NCI-H510A treated with DMSO at 0.1 percent for 48 hours (cell line): ENCODE measurements at places on chromosomes 6 and 20.

DNA sequence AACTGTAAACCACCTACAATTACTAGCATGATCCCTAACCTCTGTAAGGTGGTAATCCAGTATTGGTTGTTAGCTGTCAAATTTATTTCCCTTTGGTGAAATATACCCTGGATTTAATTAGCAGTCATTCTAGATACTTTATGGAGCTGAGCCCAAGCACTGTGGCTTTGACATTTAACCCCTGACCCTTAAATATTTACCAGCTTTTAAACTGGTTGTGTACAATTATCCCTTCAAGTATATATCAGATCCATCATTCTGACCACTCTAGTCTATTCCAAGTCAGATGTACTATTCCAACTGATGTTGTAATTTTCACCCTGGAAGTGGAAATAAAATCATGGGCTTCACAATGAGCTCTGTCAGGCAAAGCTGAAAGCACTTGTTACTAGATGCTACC lies 229.6 kb downstream of the FOXC1 start:
- no peak for DNase-seq

DNA sequence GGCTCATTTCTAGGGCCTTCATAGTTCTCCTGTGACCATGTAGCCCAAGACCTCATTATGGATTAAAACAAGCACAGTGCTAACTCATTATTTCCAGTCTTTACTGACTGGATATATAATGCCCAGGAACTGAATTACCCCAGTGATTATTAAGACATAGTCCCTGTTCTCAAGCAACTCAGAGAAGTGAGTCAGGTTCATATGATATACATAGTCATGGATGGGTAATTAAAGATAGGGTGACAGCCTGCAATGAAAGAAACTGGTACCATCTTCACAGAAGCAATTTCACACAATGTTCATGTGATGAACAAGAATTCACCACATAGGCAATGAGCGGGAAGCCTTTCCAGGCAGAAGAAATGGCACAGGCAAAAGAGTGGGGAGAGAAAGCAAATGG lies 3.5 kb downstream of the TRIM27 start:
- DNase-seq = no peak

DNA sequence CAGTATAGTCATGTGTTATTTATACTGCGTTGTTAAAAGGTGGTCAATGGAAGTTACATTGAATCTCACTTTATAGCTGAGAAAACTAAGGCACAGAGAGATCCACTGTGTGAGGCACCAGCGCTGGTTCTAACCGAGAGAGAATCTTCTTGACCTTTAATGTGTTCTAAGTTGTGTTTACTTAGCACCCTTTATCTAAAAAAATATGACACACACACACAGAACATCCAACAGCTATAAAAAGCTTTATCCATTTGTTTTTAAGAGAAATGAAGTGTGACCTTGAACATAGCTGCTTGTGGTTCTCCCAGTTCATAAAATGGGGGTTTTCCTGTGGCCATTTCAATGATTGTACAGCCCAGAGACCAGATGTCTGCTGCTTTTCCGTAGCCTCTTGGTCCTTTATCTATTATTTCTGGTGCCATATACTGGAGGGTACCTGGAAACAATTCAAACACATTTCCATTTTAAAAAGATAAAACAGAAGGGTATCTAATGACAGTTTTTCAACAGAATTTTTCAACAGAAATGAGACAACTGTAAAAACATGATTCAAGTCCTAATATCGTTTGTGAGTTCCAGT lies 54.8 kb upstream of the MAP7 start:
- DNase-seq = peak; percentile 41

DNA sequence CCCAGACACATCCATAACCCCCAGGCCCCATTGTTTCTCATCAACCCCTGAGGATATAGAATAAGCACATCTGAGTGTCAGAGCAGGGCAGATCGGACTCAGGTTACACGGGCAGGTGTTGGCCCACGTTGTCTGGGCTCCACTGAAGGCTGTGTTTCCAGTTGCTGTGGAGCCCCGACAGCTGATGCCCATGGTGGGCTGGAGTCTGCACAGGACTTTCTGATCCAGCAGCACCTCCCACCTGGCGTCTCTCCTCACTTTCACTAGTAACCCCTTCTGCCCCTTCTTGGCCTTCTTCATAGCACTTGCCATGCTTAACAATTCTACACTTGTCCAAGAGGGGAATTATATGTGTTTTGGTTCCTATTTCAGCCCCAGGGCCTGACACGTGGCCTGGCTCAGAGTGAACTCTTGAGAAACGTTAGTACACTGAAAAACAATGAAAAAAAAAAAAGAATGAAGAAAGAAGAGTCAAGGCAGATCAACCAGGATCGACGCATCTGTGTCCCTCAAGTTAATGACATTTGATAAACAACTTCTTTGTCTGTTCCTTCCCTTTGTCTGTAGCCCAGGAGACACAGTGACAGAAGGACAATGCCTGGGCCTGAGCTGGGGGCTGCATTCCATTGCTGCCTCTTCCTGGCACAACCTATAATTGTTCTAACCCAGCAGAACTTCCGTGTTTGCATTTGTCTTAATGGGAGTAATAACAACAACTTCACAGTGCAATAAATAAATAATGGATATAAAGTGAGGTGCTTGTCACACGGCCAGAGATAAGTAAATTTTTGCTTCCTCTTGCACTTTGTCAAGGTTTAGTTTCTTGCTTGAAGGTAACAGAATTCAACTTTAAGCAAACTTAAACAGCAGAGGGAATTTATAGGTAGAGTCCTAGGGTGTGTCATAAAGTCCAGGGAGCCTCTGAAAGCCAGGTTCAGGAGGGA lies 224.2 kb upstream of the SSTR4 start:
- no peak for DNase-seq

DNA sequence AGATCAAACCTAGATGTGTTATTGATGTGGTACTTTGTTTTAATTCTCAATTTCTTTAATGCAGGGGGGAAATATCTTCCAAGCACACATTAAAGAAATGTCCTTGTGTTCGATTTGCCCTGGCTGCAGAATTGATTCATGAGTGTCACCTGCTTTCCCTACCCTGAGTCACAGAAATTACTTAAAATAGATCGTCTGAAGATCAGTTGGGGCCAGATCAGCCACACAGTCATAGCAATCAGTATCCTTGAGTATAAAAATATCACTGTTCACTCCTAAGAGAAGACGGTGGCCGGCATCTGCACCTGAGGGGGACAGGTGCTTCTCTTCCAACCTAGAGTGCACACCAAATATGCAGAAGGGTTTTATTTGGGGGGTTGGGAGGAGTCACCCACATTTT lies 115.2 kb upstream of the RIN2 start:
- DNase-seq = no peak

GRCh38 chr6:55293116-55293515 lies 34.2 kb upstream of the GFRAL start:
- DNase-seq = no peak
